OCI-LY7 (cell line): ENCODE measurements at places on chromosomes 4 and X.

DNA sequence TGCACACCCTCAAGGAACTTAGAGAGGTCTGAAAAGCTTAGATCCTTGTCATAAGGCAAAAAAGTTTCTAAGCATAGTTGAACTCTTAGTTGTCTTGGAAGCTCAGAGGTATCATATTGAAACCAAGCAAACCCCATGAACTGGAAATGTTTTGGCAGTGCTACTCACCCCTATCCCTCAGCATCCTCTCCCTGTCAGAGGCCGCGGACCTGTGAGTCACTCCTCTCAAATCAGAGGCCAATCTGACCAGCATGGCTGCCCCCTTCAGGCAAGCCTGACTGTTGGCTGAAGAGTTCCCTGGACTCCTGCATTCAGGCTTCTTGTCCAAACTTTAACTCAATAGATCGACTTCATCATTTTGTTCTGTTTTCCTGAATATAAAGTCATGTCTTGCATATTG, 69.4 kb downstream of the KCNIP4 start:
- no peak for DNase-seq

DNA sequence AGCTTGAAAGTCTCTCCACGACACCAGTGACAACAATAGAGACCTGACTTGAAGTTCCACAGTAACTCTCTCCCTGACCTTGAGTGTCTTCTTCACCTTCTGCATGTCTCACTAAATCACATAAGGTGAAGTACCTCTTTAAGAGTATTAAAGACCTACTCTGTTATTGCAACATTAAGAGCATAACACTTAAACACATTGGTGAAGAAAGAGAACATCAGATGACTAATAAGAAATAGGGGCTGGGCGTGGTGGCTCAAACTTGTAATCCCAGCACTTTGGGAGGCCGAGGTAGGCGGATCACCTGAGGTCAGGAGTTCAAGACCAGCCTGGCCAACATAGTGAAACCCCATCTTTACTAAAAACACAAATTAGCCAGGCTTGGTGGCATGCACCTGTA, 33.9 kb upstream of the MAPK10 start:
- no peak for DNase-seq

DNA sequence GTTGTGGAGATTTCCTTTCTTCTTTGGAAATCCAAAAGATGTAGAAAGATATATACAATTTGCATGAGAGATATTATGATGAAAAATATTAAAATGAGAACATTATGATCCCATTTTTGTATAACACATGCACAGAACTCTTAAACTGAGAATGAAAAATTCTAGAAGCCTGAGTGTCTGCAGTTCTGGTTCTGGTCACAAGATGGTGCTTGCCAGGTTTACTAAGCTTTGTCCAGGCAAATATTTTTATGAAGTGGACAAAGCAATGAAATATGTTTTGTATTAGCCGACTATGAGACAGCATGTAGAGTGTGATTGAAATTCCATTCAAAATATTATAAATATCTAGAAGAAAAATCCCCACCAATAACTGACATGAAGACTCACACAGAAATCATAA, 2.2 kb downstream of the PWWP3B start:
- DNase-seq: no peak

GRCh38 chr4:5796976-5797375, 86.0 kb downstream of the EVC start:
- DNase-seq: no peak

DNA sequence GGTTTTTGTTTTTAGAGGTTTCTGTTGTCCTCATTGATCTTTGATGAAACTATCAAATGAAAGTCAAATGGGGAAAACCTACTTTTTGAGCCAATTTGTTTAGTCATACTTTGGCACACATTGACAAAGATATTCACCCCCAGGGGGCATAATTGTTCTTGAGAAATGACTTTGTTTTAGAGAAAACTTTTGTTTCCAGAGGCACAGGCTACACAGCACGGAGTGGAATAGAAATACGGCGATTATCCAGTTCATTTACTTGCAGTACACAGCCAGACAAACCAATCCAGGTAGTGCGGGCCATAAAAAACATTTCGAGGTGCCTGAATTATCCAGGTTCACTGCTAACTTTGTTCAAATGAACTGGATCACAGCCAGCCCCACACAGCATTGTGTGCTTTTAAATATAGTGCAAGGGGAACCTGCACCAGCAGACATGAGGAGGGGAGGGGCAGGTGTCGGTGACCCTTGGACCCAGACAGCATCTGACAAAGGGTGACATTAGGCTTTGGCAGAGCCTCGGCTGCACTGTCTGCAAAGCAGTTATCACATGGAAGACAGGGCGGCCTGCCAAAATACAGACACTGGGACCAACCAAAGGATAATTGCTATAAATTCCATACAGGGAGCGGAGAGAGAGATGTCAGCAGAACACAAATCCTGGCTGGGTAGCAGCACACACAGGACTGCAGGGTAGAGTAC, 179.6 kb upstream of the NOCT start:
- no peak for DNase-seq

- DNase-seq: no peak
These were observed at the start of gene CFAP47 for GRCh38 chrX:35919536-35920309. Gene CFAP47 (plus strand): TSS chrX:35919734. CDS start chrX:35919800, 66 bp downstream.
